Glutamatergic neuron (in vitro differentiated cells): ENCODE measurements at places on chromosomes 3 and 15. TPM values are rescaled to one million over a fixed set of nuclear protein-coding genes. Genes with fewer than 3 reads are reported as not detected.

- DNase-seq = no peak
Observed at GRCh38 chr3:195129644-195130492, 141.1 kb downstream of the XXYLT1 start.

- no peak for DNase-seq
Observed at GRCh38 chr3:130465521-130465920, 51.5 kb upstream of the COL6A6 start.

C3orf70 gene
- total RNA-seq = 44.5 TPM

FOXL2NB gene
- total RNA-seq = 0.15 TPM

DNA sequence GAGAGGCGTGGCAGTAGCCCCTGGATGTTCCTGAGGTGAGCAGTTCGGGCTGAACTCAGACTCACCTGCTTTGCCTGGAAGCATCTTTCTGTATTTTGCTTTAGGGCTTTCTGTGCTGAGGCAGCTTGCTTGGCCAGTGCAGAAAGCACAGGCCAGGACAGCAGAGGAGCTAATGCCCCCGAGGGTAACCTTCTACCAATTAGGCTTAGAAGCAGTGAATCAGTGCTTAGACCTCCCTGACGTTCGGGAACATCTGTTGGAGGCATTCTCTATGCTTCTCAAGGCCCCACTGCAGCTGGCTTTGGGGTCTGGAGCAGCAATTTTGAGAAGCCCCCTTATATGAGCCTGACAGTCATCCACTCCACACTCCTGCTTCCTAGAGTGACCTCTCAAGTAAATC lies 350.7 kb upstream of the PROK2 start:
- DNase-seq = no peak

- DNase-seq = no peak
Observed at GRCh38 chr3:108414007-108414406, 96.4 kb downstream of the MYH15 start.

DNA sequence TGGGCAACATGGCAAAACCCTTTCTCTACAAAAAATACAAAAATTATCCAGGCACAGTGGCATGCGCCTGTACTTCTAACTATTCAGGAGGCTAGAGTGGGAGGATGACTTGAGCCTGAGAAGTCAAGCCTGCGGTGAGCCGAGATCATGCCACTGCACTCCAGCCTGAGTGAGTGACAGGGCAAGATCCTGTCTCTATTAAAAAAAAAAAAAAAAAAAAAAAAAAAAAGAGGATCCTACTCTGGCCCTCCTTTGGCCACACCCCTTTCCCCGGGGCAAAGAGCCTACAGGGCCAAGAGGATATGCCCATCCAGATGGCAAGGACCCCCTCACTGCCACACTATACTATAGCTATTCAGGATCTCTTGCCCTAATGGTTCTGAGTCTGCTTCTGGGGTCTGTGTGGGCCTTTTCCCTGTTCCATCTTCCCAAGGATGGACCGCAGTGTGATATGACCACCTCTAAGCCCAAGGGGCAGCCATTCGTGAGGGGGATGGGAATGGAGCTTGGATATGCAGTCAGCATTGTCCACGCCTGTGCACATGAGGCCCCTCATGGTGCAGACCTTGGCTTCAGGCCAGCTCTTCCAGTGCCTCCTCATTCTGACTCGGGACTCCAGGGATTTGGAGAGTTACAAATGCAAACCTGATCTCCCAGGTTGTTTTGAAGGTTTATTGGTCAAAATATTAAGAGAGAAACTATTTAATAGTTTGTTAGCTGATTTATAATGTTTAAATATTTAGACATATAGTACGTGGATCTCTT lies 7.3 kb downstream of the TYRO3 start:
- DNase-seq = no peak

- DNase-seq = no peak
Observed at GRCh38 chr15:63870487-63871209, 36.9 kb upstream of the HERC1 start.

- no peak for DNase-seq
Observed at GRCh38 chr3:16028604-16029003, 145.9 kb upstream of the GALNT15 start.

RGMA gene
- 56.6 TPM for total RNA-seq

DNA sequence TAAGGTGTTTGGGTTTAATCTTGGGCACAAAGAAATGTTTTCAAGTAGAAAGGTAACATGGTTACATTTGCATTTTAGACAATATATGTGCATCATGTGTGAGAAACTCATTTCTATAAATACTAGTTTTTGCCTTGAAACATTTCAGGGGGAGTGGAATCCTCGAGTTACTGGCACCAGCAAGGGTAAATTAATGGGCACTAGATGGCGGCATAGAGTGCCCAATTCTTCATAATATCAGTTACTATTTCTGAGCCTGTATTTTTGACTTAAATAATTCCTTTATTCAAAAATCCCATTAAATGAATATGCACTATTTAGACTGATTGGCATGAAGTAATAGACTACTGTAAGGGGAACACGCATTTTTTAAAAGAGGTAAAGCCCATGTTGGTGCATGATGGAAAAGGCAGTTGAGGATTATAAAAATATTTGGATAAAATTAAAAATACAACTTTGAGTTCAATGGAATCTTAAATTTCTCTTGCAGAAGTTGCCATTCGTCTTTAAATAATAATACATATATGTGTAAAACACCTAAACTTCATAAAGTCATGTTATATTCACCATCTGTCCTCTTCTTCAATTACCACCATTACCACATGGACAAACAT lies 106.3 kb downstream of the ZBTB20 start:
- DNase-seq = peak; percentile 25

DNA sequence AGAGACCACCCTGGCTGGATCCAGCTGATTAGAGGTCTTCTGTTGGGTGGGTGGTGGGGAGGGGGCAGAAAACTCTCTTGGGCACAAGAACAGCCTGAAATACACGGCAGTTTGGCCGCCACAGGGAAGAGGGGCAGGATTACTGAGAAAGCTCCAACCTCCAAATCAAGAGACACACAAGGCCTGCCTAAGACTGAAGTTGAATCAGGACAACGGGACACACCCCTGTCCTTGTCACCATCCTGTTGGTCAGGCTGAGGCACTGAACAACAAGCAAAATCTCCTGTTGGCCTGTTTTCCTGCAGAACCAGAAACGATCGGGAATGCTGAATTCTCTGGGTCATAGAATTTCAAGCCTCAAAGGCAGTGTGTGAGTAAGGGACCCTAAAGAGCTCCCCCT lies 247.8 kb downstream of the FAM43A start:
- no peak for DNase-seq

DNA sequence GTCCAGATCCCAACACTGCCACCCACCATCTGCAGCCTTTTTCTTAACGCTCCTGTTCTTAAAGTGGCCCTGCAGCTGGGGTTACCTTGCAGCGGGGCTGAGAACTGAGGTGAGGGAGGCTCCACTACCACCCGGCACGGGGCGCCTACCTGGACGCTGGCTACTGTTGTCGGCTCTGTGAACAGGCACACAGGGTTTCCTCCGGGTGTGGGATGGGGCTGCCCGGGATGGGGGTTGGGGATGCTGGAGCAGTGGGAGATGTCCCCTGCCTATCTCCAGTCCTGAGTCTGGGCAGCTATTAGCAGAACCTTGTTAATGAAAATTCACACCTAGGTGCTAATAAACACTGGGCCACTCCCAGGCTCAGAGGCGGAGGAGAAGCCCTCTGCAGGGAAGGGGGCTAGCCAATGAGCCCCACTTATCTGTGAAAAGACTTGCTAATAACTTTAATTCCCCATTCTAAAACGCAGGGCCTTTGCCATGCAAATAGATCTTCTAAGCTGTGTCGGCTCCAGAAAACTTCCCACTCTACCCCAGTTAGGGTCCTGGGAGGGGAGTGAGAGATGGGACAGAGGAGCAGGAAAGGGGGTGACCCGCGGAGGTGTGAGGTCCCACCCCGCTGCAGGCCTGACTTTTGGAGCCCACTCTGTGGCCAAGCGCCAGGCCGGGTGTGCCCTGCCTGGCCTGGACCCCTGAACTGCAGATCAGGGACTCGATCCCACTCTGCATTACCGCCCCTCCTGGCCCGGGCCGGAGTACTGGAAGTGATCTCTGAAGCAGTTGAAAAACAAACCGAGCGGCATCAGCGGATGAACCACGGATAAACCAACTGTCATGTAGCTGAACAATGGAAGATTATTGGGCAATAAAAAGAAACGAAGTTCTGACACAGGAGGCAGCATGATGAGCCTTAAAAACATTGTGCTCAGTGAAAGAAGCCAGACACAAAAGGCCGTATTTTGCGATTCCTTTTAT lies 3.1 kb downstream of the MESP1 start:
- no peak for DNase-seq

- DNase-seq = no peak
Observed at GRCh38 chr3:189988322-189988721, 132.4 kb downstream of the P3H2 start.

SLC9A9 gene
- 11.4 TPM for total RNA-seq

CLDN18 gene
- not detected for total RNA-seq

DCLK3 gene
- not detected for total RNA-seq

GRCh38 chr3:181329024-181329423 lies 339.5 kb upstream of the DNAJC19 start:
- DNase-seq = no peak

GRCh38 chr3:136749091-136749490 lies 3.1 kb downstream of the STAG1 start:
- DNase-seq = no peak

GOLGA8S gene
- not detected for total RNA-seq

- no peak for DNase-seq
Observed at GRCh38 chr3:14687360-14687759, 12.4 kb downstream of the C3orf20 start.

- DNase-seq = no peak
Observed at GRCh38 chr3:194854659-194855390, 169.1 kb downstream of the FAM43A start.

GOLGA6L7 gene
- total RNA-seq = not detected

GRCh38 chr3:178771511-178771910 lies 235.3 kb downstream of the KCNMB2 start:
- DNase-seq = no peak

- DNase-seq = no peak
Observed at GRCh38 chr3:141632779-141633374, 105.2 kb upstream of the RNF7 start.

DNA sequence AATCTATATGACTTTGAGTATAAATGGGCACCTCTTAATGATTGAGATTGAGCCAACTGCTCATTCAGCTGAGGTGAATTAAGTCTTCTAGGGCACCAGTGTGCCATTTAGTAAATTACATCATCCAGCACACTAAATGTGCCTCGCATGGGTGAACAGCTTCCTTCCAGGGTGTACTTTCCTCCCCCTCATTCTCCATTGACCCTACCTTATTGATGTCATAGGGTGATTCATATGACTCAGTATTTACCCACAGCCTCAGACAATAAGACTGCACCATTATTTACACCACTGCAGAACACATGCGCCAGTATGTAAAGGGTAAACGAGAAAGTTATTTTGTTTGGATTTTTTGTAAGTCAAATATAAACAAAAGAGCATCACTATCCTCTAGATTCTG lies 185.2 kb upstream of the ARL6 start:
- DNase-seq = no peak

- no peak for DNase-seq
Observed at GRCh38 chr3:102332205-102332604, 102.6 kb upstream of the ZPLD1 start.

- no peak for DNase-seq
Observed at GRCh38 chr15:27764339-27764738, 334.8 kb downstream of the OCA2 start.

DNA sequence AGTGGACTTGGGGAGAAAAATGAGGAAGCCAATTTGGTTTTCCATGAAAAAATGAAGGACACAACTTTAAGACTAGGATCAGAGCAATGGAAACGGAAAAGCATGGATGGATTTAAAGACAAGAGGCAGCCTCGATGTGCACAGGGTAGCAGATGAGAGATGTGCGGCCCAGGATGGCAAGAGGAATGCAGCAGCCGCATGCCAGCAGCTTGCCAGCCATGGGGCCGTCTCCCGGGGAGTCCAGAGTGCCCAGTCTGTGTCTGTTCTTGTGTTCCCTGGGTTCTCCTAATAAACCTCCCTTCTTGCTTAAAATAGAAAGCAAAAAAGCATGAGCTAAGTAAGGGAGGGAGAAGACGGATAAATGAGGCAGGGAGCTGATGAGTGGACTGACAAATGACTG lies 68.0 kb upstream of the IQSEC1 start:
- no peak for DNase-seq

GRCh38 chr3:45218578-45219390 lies 7.3 kb downstream of the TMEM158 start:
- DNase-seq = no peak

TMEM40 gene
- not detected for total RNA-seq
